ENCODE measurements at places on chromosomes 13 and 19.
A peak's percentile ranks its signal among the peaks of the same experiment; 100 is the strongest.

- H3K27me3 ChIP-seq, result no peaks in the 10 kb centered on the region
- no peaks in the 10 kb centered on the region for H3K36me3 ChIP-seq
- peak; percentile 55 for DNase-seq
- peak overlapping the region; percentile 43 for H3K4me3 ChIP-seq
- H3K27ac ChIP-seq, result peak overlapping the region; percentile 39
Observed at GRCh38 chr19:2488942-2489731, 13.2 kb downstream of the GADD45B start.

- no peaks in the 10 kb centered on the region for H3K27me3 ChIP-seq
- DNase-seq, result no peak
- H3K36me3 ChIP-seq, result peaks cover 45% of the 10 kb centered on the region
Observed at GRCh38 chr13:49466292-49466838, 22.3 kb downstream of the SETDB2 start.

- H3K36me3 ChIP-seq, result no peaks in the 10 kb centered on the region
- peaks cover 33% of the 10 kb centered on the region for H3K27me3 ChIP-seq
- H3K4me3 ChIP-seq, result peak overlapping the region; percentile 85
- H3K4me1 ChIP-seq, result peaks cover 45% of the 10 kb centered on the region
- peak; percentile 75 for DNase-seq
Observed at GRCh38 chr19:45402298-45403061, 2.4 kb downstream of the PPP1R13L start.

- H3K27me3 ChIP-seq, result no peaks in the 10 kb centered on the region
Observed at GRCh38 chr13:22861958-22862466, 318.8 kb upstream of the SGCG start.

DNA sequence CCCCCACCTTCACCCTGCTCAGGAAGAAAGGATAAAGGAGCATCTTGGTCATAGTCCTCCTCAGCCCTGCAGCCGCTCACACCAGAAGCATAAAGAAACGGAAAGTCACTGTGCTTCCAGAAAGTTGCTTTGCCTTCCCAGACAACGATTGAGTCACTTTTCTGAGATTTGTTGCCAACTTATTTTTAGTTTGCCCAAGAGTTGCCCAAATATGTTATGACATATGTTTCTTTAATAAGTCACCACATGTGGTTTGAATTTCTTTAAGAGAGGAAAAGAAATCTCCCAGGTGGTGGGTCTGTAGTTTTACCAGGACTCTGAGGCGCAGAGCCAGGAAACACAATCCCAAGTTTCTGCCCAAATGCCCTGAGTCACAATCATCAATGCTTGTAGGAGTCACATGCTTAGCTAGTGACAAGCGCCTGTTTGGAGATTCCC, 63.4 kb upstream of the LRCH1 start:
- H3K27me3 ChIP-seq, result no peaks in the 10 kb centered on the region
- H3K4me3 ChIP-seq, result no peak overlapping the region
- DNase-seq, result no peak
- H3K36me3 ChIP-seq, result peaks cover 10% of the 10 kb centered on the region

DNA sequence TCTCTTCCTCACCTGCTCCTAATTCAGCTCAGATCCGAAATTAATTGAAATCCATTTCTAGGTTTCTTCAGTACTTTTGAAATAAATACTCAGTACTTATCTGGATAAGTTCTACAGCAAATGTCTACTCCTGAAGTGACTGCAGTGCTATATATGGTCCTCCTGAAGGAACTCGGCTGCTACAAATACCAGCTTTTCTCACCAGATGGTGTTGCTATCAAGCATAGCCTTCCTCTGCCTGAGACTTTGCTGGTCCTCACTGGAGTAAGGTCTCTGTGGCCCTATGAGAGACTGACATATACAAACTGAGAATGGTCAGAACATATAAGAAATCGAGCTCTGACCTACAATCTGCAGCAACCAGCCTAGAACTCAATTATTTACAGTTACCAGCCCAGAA, 161.6 kb downstream of the NDFIP2 start:
- no peak overlapping the region for H3K27ac ChIP-seq
- H3K27me3 ChIP-seq, result no peaks in the 10 kb centered on the region

DNA sequence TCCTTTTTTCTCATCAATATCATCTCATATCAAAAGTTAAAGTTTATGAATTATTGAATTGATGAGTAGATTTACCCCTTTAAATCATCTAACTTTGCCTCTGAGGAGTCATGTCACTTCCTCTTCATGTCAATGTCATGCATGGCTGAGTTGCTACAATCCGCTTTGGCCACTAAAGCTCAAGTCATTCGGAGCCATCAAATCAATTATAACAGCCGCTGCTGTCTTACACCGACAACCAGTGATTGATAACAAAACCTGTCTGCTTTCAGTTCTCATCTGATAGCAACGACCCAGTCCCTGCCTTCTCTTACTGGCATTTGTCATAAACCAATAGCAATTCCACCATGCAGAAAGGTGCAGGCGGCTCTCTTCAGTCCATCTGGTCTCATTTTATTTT, 429.3 kb downstream of the DIAPH3 start:
- H3K27me3 ChIP-seq, result no peaks in the 10 kb centered on the region
- H3K4me1 ChIP-seq, result peaks cover 15% of the 10 kb centered on the region
- H3K36me3 ChIP-seq, result peaks cover 6% of the 10 kb centered on the region
- no peak overlapping the region for H3K27ac ChIP-seq
- no peak for DNase-seq

DNA sequence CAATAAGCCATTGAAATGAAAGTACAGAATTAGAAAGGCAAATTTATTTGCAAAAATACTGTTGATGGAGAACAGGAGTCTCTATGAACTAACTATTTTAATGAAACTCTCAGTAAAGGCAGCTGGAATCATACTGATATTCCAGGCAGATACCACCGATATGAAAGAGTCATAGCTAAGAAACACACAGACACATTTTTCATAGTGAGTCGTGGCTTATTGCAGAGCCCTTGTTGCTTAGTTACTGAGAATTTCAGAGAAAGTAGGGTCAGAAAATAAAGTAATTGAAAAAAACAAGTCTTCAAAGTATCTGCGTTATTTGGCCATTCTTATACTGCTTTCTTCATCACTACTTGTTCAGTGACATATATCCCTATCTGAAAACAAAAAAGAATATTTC, 1890.9 kb downstream of the PCDH9 start:
- peaks cover 20% of the 10 kb centered on the region for H3K4me1 ChIP-seq
- H3K27me3 ChIP-seq, result no peaks in the 10 kb centered on the region
- peak overlapping the region; percentile 39 for H3K27ac ChIP-seq
- H3K36me3 ChIP-seq, result peaks cover 6% of the 10 kb centered on the region

- DNase-seq, result no peak
- H3K4me1 ChIP-seq, result no peaks in the 10 kb centered on the region
- H3K4me3 ChIP-seq, result no peak overlapping the region
- no peaks in the 10 kb centered on the region for H3K36me3 ChIP-seq
Observed at GRCh38 chr13:77337159-77337558, 10.3 kb upstream of the MYCBP2 start.

DNA sequence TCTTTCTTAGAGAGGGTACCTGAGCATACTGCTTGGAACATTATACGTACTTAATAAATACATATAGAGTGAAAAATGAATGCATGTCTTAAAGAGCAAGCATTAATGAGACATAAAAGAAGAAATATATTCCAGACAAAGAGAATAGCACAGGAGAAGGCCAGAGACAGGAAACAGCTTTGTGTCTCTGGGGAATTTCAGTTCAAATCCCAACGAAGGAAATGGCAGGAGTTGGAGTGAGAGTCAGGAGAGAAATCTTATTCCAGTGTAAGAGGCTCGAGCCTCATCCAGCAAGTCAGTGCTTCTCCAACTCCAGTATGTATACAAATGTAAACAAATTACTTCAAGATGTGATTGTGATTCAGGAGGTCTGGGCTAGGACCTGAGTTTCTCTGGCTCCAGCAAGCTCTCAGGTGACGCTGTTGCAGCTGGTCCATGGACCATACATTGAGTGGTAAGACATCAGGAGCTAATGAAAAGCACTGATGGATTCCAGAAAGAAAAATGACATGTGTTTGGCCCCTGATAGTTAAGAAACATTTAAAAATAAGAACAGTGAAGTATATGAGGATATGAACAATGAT, 108.2 kb downstream of the RAP2A start:
- H3K27me3 ChIP-seq, result peaks cover 4% of the 10 kb centered on the region
- H3K27ac ChIP-seq, result no peak overlapping the region
- no peak overlapping the region for H3K4me3 ChIP-seq
- no peaks in the 10 kb centered on the region for H3K36me3 ChIP-seq
- DNase-seq, result no peak

- H3K4me3 ChIP-seq, result peak overlapping the region; percentile 31
- H3K27me3 ChIP-seq, result peaks cover 18% of the 10 kb centered on the region
Observed at GRCh38 chr19:49065905-49066512, 1.4 kb upstream of the NTF4 start.

DNA sequence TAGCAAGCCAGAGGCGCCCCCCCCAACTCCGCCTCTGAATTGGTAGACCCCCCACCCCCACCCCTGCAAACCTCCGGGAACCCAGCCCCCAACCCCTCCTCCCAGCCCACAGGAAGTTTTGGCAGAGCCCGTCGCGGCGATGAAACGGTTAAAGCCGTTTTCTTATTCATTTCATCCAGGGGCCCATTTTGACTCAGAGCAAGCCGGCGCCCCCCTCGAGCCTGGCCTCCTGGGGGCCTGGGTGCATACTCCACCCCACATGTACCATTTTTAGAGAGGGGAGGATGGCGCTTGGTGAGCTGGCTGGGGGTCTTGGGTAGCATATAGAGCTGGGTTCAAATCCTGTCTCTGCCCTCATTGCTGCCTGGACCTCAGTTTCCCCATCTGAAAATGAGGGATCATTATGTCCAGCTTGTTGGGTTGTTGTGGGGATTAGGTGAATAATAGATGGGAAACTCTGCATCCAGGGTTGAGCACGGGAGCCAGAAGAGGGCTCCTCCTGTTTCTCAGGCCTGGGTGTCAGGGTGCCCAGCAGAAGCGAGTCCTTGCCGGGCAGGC, 7.9 kb upstream of the JUNB start:
- no peaks in the 10 kb centered on the region for H3K27me3 ChIP-seq
- H3K4me3 ChIP-seq, result peak overlapping the region; percentile 63
- peak overlapping the region; percentile 85 for H3K27ac ChIP-seq
- no peaks in the 10 kb centered on the region for H3K36me3 ChIP-seq

DNA sequence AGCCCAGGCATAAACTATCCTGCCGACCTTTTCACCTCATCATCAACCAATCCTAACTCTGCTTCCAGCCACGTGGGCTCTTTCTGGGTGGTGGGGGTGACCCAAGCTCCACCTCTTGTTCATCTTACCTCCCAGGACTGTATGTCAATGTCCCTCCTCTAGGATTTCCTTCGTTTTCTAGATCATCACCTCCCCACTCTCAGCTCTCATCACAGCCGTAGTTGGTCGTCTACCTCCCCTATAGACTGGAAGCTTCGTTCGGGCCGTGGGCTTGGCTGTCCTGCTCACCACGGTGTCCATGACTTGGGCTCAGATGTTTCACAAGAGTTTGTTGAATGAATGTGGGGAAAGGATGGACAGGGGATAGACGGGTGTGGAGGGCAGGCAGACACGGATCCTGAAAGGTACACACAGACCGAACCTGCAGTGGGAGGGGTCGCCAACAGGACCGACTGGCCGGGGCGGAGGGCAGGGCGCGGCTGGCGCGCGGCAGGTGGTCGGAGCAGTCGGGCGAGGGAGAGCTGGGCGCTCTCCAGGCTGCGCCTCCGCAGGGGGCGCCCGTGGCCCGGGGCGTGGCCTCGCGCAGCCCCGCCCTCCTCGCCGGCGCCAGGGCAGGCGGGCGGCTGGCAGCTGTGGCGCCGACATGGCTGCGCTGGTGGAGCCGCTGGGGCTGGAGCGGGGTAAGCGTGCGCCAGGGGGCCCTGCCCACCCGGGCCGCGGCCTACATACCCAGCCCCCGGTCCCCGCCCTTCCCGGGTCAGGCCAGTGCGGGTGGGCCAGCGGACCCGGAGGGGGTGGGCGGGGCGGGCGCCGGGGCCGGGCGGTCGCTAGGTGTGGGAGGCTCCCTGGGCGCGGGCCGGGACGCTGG, at the start of gene LIN7B:
Gene LIN7B, plus strand, starts transcription at position 609 of the 868 bp plus-strand sequence. Its CDS starts 35 bp downstream, at position 644.
- H3K27me3 ChIP-seq, result no peaks in the 10 kb centered on the region
- H3K27ac ChIP-seq, result peak within 1 kb of the TSS; percentile 80
- H3K4me1 ChIP-seq, result peaks cover 29% of the 10 kb centered on the region
- DNase-seq, result peak; percentile 84

DNA sequence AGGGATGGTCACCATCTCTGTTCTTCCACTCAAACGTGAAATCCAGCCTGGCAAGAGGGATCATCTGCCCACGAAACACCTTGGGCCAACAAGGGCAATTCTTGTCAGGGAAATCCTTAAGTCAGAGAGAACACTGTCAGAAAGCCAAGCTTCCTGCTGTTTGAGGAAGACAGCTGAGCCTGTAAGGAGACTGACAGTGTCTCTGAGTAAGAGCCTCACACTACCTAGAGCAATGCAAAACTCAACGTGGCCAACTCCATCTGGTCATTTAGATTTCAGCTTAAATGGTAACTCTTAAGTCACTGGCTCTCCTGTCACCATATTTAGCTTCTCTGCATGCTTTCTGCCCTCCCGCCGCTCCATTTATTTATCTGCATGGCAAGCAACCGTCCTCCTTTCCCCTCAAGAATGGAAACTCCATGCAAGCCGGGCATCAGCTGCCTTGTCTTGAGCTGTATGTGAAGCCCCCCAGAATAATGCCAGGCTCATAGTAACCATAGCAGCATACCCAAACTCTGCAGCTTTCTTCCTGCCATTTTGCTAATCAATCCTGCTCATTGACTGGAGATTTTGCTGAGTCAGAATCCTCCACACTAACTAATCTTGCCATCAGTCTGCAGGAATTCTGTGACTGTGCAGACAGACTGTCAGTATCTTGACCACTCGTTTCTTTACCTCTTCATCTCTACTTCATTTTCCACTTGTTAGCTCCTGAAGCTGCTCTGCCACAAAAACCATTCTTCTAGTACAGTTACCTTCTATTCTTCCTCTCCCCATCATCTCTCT, 159.8 kb downstream of the IRS2 start:
- no peak for DNase-seq
- H3K36me3 ChIP-seq, result no peaks in the 10 kb centered on the region
- no peaks in the 10 kb centered on the region for H3K4me1 ChIP-seq
- no peak overlapping the region for H3K27ac ChIP-seq
- peaks cover 4% of the 10 kb centered on the region for H3K27me3 ChIP-seq

GRCh38 chr19:31167690-31168089, 181.5 kb downstream of the TSHZ3 start:
- H3K27ac ChIP-seq, result no peak overlapping the region
- H3K4me1 ChIP-seq, result peaks cover 42% of the 10 kb centered on the region
- H3K27me3 ChIP-seq, result no peaks in the 10 kb centered on the region
- no peaks in the 10 kb centered on the region for H3K36me3 ChIP-seq
- H3K4me3 ChIP-seq, result no peak overlapping the region

GRCh38 chr13:42040730-42041010, 7.8 kb upstream of the DGKH start:
- H3K4me3 ChIP-seq, result peak overlapping the region; percentile 80
- H3K4me1 ChIP-seq, result peaks cover 15% of the 10 kb centered on the region
- no peak overlapping the region for H3K27ac ChIP-seq
- H3K36me3 ChIP-seq, result no peaks in the 10 kb centered on the region
- peaks cover 52% of the 10 kb centered on the region for H3K27me3 ChIP-seq

GRCh38 chr19:19094513-19094912, 30.7 kb downstream of the SLC25A42 start:
- H3K4me3 ChIP-seq, result no peak overlapping the region
- no peak for DNase-seq
- H3K27me3 ChIP-seq, result no peaks in the 10 kb centered on the region
